ENCODE measurements at places on chromosomes 11 and 22. TPM values are rescaled to one million over a fixed set of nuclear protein-coding genes. Genes with fewer than 3 reads are reported as not detected.

GRCh38 chr11:17746096-17746495 is 11.5 kb downstream of the KCNC1 start:
- no peak for DNase-seq

- no peak for DNase-seq
Measured at GRCh38 chr11:65548395-65548794, 9.8 kb downstream of the LTBP3 start.

GRCh38 chr11:63862923-63863322 is 24.0 kb downstream of the MARK2 start:
- DNase-seq, result no peak

- no peak for DNase-seq
Measured at GRCh38 chr11:13884158-13884799, 78.2 kb upstream of the SPON1 start.

- no peak for DNase-seq
Measured at GRCh38 chr22:46074771-46075551, 75.4 kb upstream of the PPARA start.

GRCh38 chr11:69052343-69053168 is 3.8 kb downstream of the TPCN2 start:
- DNase-seq, result no peak

- DNase-seq, result no peak
Measured at GRCh38 chr11:120196826-120197225, 14.0 kb upstream of the OAF start.

GRCh38 chr11:117613521-117613920 is 183.5 kb downstream of the DSCAML1 start:
- DNase-seq, result no peak

DNA sequence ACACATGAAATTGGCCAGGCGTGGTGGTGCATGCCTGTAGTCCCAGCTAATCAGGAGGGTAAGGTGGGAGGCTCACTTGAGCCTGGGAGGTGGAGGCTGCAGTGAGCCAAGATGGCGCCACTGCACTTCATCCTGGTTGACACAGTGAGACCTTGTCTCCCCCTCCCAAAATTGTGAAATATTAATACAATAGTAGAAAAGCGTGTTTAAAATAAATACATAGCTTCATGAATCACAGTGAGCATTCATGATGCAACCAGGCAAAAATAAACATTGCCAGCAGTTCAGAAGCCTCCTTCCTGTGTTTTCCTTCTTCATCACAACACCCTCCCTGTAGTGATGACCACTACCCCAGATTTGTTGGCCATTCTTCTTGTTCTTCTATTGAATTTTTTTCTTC is 4.3 kb upstream of the TEAD1 start:
- DNase-seq, result no peak

- DNase-seq, result peak; percentile 77
Measured at GRCh38 chr11:134037046-134037908, 31.6 kb upstream of the JAM3 start.

GRCh38 chr22:35866651-35867050 is 149.0 kb downstream of the APOL5 start:
- no peak for DNase-seq

GRCh38 chr11:80773919-80774318 is 1333.1 kb upstream of the TENM4 start:
- no peak for DNase-seq

GRCh38 chr11:35167426-35167954 is 28.5 kb downstream of the CD44 start:
- DNase-seq, result no peak

DNA sequence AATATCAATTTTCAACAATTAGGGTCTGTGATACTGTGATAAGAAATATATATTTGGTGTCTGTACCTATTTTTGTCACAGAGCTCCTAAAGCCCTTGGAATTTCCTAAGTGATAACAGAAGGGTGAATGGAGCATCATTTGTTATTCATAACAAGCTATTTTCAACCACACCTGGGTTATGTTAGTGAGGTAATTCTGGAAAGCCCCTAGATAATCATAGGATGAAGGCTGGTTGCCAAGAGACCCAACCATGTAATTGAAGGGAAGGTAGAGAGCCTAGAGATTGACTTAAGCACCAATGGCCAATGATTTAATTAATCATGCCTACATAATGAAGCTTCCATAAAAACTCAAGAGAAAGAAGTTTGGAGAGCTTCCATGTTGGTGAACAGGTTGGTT is 109.4 kb downstream of the KIF18A start:
- DNase-seq, result no peak

- DNase-seq, result no peak
Measured at GRCh38 chr22:48459859-48460823, 1367.5 kb downstream of the BRD1 start.

GRCh38 chr22:24951942-24952836 is at the start of gene KIAA1671:
KIAA1671 (plus strand) TSS chr22:24952716; CDS start chr22:25028000, 75,284 bp downstream.
- peak; percentile 67 for DNase-seq

GRCh38 chr11:69938206-69938605 is 119.0 kb upstream of the FGF3 start:
- no peak for DNase-seq

DNA sequence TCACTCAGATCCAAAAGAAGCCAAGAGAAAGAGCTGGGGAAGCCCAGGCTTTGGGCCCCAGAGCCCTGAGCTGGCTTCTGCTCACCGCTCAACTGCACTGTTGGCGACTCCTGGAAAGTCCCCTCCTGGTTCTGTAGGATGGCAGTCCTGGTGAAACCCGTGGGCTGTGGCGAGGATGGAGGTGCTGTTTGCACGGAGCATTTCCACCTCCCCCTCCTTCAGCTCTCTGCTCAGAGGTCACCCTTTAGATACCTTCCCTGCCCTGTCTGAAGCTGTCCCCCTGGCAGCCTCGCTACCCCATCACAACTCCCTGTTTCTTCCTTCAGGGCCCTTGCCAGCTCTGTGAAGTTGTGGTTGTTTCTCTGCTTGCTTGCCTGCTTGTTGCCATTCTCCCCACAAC is 97.8 kb downstream of the MYO18B start:
- DNase-seq, result peak; percentile 4

GRCh38 chr11:126161023-126161391 is 50.4 kb downstream of the RPUSD4 start:
- DNase-seq, result no peak

DNA sequence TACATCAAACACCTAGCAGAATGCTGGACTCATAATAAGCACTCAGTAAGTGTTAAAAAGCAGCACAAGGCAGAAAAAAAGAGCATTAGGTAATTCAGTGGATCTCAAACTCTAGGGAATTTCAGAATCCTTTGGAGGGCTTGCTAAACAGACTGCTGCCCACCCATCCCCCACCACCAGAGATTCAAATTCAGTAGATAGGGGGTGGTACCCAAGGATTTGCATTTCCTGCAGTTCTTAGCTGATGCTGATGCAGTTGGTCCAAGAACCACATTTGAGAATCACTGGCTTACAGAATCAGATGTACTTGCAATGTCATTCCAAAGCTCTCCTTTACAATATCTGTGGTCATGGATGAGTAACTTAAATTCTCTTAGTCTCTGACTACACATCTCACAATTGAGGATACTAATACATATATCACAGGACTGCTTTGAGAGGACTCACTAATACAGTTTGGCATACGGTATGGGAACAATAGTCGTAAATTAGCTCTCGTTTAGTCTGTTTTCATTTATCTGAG is 664.5 kb downstream of the KCNA4 start:
- no peak for DNase-seq

GRCh38 chr11:103872748-103873147 is 163.7 kb upstream of the DDI1 start:
- DNase-seq, result no peak

DNA sequence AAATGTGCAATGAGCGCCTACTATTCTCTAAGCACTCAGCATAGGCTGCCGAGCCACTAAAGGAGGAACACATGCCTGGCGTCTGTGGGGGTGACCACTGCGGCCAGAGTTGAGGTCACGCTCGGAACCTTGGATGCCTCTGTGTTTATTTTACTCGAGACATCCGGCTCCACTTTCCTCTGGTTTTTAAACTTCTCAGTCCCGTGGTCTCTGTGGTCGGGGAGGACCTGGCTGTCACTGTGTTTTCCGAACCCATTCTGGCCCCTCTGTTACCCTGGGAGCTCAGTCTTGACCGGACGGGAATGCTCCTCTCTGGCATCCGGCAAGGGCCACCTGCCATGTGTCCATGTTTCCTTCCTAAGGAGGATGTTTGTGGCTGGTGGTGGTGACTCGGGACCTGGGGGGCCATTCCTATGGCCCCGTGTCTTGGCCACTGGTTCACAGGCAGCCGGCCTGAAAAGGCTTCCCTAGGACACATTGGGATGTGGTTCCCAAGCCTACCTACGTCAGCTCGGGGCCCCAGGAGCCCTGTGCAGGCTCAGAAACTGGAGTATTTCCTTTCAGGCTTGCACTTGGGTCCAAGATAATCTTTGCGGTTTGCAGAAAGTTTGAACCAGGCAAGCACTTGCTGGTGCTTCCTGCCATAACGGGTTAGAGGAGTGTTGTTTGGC is 46.7 kb upstream of the PARVG start:
- DNase-seq, result no peak

The OSM gene
- total RNA-seq, result not detected

The GAS2 gene
- total RNA-seq, result 1.1 TPM

The VSIG10L2 gene
- 0.10 TPM for total RNA-seq

The FJX1 gene
- total RNA-seq, result 7.9 TPM

The IGF2 gene
- not detected for total RNA-seq

The MAJIN gene
- total RNA-seq, result not detected

The PYGM gene
- total RNA-seq, result not detected

The OR10V1 gene
- total RNA-seq, result not detected

The TENM4 gene
- total RNA-seq, result 27.8 TPM

The P2RX6 gene
- 10.6 TPM for total RNA-seq

The MYBPC3 gene
- not detected for total RNA-seq

The OR4A16 gene
- total RNA-seq, result not detected

The FGF3 gene
- total RNA-seq, result not detected

The LRP4 gene
- 0.98 TPM for total RNA-seq

The SLC2A11 gene
- 32.1 TPM for total RNA-seq
